ENCODE measurements at places on chromosomes 1 and 21.

- no peak for DNase-seq
These were observed 8.9 kb downstream of the PGBD2 start for GRCh38 chr1:248914796-248915381.

GRCh38 chr1:150575072-150575489 is 4.3 kb downstream of the MCL1 start:
- DNase-seq, result no peak

DNA sequence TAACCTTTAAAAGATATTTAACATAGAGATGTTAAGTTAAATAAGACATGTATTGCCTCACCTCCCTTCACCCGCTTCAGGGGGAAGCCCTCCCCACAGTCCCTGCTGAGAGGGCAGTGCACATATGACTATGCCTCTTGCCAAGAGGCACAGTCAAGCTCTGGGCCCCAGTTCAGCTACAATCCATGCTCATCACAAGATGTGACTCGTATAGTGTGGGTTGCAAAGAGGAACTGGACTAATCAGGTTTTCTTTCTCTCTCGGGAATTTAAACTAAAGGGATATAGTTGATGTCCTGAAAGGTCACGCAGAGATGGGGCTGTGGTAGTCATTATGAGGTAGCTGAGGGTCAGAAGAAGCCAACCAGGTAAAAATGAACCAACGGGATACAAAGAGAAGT is 35.6 kb downstream of the LYST start:
- peak; percentile 9 for DNase-seq

DNA sequence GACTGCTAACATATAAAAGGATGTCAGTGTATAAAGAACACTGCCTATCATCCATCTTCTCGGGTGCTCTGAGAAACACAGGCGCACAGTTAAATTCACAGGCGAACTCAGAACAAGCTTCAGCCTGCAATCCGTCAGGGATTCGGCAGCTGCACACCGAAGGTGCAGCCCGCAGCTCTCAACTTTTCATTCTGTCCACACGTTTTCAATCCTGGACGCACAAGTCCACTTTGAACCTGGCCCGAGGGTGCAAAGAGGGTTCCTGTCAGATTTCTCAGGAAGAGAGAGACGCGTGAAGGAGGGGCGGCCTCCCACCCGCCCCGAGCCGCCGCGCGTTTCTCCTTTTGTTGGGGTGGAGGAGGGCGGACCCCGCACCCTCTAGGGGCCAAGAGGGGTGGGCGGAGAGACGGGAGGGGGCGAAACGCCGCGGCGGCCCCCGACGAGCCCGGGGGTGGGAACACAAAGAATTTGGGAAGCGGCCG is 724 bp downstream of the DOCK7 start:
- DNase-seq, result no peak

GRCh38 chr1:230240446-230241086 is 173.5 kb downstream of the GALNT2 start:
- DNase-seq, result no peak

DNA sequence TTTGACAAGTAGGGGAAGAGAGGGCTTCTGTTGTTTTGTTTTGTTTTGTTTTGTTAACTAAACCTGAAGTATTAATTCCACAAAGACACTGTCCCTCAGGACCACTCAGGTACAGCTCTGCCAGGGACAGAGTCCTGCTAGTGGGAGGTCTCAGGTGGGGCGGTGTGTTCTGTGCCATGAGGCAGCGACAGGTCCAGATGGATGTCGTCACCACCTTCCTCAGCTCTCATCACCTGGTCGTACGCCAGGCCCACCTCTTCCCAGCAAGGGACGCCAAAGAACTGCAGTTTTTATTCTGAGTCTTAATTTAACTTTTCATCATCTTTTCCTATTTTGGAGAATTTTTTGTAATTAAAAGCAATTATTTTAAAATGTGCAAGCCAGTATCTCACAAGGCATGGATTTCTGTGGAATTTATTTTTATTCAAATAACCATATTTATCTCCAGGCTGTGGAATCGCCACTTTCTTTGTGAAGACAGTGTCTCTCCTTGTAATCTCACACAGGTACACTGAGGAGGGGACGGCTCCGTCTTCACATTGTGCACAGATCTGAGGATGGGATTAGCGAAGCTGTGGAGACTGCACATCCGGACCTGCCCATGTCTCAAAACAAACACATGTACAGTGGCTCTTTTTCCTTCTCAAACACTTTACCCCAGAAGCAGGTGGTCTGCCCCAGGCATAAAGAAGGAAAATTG is 62.5 kb downstream of the POFUT2 start:
- no peak for DNase-seq

- DNase-seq, result no peak
These were observed 6.1 kb downstream of the DFFB start for GRCh38 chr1:3863231-3863935.

DNA sequence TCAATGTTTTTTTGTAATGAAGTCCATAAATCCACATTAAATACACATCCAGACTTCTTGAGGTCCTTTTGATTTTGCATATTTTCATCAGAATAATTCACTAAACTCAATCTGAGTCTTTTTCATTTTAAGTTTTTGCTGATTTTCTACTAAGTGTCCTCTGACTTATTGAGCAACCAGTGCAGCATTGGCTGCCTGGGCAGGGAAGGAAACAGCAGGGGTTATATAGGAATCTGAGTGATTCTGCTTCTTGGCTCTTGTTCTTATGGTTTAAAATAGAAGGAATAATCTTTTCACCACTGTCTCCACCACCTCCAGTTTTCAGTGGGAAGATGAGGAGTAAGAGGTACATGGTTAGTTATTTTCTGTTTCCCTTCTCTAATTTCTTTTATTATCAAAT is 88.4 kb downstream of the ST6GALNAC5 start:
- no peak for DNase-seq

GRCh38 chr1:17027900-17028299 is 16.2 kb upstream of the ATP13A2 start:
- no peak for DNase-seq

DNA sequence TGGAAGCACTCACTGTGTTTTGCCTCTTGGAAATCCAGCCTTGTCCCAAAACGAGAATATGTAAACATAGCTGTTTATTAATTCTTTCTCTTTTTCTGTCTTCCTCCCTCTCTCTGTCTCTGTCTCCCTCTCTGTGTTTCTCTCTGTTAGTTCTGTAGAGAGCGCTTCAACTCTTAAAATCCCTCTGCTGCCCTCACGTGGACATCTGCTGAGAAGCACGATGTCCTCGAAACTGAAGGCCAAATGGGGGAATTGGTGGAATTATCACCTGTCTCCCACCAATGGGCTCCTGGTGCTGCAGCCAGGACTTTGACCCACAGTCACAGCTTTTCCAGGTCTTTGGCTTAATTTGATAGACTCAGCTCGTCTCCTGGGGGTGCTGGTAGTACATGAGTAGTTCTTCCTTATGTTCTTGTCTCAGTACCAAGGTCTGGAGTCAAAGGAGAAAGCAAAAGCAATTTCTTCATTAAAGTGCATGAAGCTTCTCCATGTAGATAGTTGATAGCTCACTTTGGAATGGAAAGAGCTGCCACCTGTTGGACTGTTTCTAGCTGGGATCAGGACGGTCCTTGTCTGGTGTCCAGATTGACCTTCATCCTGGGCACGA is 5.5 kb upstream of the GBP6 start:
- peak; percentile 19 for DNase-seq

- no peak for DNase-seq
These were observed 108.8 kb downstream of the BACH1 start for GRCh38 chr21:29407571-29407970.

DNA sequence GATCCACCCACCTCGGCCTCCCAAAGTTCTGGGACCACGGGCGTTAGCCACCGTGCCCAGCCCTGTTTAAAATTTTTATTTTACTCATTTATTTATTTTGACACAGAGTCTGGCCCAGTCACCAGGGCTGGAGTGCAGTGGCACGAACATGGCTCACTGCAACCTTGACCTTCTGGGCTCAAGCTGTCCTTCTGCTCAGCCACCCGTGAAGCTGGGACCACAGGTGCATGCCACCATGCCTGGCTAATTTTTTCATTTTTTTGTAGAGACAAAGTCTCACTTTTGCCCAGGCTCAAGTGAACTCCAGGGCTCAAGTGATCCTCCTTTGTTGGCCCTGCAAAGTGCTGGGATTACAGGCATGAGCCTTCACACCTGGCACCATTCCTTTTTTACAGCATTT is 27.5 kb upstream of the DNAJC6 start:
- no peak for DNase-seq

DNA sequence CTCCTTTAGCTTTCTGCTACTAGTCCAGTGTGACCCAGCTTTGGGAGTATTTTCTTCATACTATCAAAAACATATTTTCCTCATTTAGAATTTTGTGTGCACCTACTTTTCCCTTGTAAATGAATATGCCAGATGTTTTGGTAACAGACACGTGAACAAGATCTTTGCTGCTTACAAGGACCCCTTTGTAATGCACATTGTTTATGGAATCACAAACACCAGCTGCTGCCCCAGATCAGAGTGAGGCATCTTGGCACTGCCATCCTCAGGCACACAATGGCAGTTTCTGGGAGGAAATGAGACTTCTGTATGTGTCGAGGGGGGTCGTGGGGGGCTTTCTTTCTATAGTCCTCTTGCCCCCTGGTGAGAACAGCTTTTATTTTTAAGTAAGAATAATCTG is 115.7 kb downstream of the RGL1 start:
- DNase-seq, result no peak

DNA sequence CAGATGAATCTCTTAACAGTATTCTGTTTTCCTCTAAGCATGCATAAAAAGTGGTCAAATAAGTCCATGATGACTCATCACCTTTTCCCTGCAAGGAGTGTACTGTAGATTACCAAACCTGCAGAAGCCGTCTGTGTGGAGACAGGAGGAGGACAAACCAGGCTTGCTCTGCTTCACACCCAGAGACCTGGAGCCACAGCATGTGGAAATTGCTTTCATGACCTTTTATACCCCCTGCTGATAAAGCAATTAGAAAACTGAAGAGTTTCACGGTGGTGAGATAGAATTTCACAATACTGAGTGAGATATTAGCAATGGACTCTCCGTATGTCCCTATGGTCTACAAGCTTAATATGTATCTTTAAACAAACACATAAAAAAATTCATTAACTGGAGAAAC is 9.4 kb downstream of the CORT start:
- DNase-seq, result peak; percentile 40

- no peak for DNase-seq
These were observed 43.3 kb upstream of the PUM1 start for GRCh38 chr1:31108861-31109260.

DNA sequence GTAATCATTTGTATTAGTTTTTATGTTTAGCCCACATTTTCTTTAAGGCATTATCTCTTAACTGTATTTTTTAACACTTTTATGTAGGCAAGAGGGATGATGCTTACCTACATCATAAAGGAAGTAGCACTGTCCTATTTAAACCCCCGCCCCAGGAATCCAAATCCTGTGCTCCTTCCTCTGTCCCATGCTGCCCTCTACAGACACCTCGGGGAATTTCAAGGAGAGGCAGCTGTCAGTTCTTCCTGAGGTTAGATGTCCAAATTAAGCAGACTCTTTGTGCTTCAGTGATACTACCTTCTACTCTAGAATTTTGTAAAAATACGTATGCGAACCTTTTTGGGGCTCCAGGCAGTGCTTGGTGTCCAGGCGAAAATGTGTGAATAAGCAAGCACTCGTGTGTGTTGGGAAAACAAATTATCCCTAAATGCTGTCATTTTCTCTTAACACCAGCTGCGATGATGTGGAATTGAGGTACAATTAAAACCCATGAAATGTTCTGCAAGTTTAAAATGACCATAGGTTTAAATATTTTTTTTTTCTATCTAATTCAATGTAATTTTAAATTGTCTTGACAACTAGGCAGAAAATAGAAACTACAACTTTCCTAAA is 19.2 kb downstream of the CRCT1 start:
- peak; percentile 19 for DNase-seq

GRCh38 chr1:7760245-7760644 is 10.9 kb upstream of the VAMP3 start:
- DNase-seq, result no peak

GRCh38 chr1:228315484-228315944 is 91.1 kb downstream of the TRIM11 start:
- DNase-seq, result no peak

DNA sequence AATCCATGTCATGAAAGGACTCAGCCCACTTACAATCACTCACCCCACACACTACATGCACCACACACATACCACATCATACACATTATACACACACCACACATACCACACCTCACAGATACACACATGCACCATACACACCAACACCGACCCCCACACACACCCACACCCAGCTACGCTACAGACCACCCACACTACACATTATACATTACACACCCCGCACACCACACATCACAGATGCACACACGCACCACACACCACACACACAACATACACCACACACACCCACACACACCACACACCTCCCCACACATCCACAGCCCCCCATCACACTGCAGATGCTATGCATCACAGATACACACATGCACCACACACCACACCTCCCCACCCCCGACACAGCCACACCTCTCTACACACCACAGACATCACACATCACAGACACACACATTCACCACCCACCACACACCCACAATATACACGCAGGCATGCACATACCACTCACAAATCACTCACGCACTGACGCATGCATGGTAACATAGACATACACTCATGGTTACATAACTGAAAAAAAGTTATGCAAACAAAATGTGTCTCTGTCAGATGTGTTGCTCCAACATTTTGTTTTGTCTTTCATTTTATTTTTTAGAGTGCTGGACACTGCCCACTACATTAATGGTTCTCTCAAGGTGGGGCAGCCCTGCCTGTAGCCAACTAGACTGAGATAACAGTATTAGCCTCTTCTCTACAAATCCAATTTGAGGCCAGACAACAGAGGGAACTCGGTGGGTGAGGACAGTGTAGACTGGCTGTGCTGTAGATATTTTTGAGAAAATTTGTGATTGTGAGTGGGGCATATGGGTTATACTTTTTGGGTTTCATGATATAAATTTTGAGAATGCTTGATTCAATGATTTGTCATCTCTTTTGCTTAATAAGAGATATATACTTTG is 15.2 kb upstream of the PGBD2 start:
- no peak for DNase-seq

- no peak for DNase-seq
These were observed 11.3 kb downstream of the THEM4 start for GRCh38 chr1:151897991-151898431.

DNA sequence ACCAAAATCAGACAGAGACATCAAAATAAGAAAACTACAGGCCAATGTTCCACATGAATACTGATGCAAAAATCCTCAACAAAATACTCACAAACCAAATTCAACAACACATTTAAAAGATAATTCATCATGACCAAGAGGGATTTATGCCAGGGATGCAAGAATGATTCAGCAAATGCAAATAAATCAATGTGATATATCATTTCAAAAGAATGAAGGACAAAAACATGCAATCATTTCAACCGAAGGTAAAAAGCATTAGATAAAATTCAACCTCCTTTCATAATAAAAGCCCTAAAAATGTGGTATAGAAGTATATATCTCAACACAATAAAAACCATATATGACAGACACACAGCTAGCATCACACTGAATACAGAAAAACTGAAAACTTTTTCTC is 81.5 kb upstream of the LYPLAL1 start:
- DNase-seq, result no peak

Measured in H54 (cell line).